ENCODE measurements at places on chromosomes 3 and 15.

DNA sequence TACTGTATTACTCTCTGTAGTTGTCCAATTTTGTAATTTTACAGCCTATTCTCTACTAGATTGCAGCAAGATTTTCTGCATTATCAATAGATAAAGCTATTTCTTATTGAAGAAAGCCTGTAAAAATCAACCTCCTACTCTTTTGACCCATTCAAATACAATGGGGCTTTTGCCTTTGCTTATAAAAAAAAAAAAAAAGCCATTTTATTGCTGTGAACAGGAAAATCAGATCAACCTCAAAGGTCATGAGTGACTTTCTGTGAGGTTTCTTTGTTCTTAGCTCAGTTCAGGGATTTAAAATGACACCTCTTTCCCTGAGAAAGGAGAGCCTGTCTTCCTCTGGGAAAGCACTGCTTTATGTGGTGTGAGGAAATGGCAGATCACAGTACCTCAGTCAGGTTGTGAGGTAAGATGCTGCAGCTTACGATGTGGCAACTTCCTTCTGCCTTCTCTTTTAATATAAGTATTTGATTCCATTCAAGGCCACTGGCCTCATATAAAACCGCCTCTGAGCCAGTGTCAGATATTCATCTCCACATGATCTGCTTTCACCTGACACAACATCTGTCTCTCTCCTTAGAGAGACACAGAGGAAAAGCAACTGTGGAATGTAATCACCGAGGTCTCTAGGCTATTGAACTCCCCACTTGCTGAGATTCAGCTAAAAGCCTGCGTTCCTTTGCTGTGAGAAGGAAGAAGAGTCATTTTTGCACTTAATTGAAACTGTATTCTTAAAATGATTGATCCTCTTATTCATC is 161.5 kb upstream of the MB21D2 start:
- no peak for DNase-seq

DNA sequence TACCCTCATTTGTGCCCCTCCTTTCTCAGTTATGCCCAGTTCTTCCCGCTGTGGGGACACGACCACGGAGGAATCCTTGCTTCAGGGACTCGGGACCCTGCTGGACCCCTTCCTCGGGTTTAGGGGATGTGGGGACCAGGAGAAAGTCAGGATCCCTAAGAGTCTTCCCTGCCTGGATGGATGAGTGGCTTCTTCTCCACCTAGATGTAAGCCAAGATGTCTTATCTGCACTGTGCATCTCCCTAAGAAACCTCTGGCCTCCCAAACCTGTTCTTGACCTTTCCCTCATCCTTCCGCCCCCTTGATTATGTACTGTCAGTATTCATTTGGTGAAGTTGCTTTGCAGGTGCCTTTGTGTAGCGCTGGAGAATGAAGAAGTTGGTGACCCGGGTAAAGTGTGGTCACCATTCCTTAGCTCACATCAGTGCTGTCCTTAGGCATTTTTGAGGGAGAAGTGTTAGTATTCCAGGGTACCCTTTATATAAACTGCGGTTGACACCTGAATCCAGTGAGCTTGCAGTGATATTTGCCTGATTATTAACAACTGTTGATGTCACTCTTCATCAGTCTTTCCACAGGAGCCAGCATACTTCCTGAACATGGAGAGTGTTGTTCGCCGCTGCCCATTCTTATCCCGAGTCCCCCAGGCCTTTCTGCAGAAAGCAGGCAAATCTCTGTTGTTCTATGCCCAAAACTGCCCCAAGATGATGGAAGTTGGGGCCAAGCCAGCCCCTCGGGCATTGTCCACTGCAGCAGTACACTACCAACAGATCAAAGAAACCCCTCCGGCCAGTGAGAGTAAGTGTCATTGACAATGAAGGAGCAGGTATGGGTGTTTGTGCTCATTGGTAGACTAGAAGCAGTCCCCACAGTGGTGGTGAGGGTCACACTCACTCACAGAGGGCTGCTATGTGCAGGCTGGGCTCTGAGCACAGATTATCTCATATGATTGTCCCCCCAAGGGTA is 966 bp downstream of the ALAS1 start:
- no peak for DNase-seq

DNA sequence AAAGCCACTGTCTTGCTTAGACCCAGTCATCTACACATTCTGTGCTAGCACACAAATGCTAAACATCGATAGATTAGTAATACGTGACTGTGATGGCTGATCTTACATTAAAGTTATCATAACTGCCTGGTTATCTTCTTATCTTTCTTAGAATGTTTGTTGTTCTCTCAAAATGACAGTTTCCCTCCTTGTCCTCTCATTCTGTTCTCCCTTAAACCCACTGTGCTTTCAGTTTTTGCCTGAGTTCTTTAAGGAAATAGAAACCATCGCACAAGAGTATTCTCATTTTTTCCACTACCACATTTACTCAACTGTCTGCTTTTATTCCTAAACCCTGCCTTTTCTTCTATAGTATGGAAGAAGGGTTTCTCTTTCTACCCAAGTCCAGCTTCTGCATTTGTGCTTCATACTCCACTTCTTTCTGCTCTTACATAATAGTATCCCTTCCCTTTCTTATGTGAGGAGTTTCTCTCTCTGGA is 17.1 kb downstream of the STX19 start:
- DNase-seq: no peak

- no peak for DNase-seq
Observed at GRCh38 chr3:156620260-156620659, 54.1 kb upstream of the TIPARP start.

GRCh38 chr3:178439504-178439903 is 96.7 kb upstream of the KCNMB2 start:
- DNase-seq: no peak

GRCh38 chr3:152772674-152773225 is 62.2 kb upstream of the P2RY1 start:
- DNase-seq: no peak
